ENCODE measurements at places on chromosomes 2 and 18.

- DNase-seq = peak; percentile 70
Observed at GRCh38 chr18:51030537-51031258, 685 bp downstream of the SMAD4 start.

DNA sequence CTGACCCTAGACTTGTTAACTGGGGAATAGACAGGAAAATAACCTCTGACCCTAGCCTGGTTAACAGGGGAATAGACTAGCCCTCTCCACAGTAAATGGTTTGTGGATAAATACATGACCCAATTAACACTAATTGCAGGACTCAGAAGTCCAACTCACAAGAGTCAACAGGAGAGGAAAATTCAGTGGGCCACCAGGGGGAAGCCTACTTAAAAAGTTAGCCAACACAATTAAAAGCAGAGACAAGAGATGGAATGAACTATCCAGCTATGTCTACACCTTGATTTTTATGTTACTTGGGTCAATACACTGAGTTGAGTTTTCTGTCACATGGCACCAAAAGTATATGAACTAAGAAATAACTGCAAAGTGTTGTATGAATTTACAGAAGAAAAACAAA, 158.8 kb upstream of the SLC39A10 start:
- DNase-seq = peak; percentile 81

GRCh38 chr2:15759385-15759784, 167.7 kb downstream of the DDX1 start:
- DNase-seq = no peak

DNA sequence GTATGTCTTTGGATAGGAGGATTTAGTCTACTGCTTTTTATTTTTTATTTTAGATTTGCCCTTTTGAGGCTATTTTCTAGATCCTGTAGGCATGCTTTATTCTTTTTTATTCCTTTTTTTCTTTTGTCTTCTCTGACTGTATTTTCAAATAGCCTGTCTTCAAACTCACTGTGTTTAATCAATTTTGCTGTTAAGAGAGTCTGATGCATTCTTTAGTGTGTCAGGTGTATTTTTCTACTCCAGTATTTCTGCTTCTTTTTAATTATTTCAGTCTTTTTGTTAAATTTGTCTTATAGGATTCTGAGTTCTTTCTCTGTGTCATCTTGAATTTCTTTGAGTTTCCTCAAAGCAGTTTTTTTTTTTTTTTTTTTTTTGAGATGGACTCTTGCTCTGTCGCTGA, 113.5 kb downstream of the NAT8 start:
- DNase-seq = no peak

DNA sequence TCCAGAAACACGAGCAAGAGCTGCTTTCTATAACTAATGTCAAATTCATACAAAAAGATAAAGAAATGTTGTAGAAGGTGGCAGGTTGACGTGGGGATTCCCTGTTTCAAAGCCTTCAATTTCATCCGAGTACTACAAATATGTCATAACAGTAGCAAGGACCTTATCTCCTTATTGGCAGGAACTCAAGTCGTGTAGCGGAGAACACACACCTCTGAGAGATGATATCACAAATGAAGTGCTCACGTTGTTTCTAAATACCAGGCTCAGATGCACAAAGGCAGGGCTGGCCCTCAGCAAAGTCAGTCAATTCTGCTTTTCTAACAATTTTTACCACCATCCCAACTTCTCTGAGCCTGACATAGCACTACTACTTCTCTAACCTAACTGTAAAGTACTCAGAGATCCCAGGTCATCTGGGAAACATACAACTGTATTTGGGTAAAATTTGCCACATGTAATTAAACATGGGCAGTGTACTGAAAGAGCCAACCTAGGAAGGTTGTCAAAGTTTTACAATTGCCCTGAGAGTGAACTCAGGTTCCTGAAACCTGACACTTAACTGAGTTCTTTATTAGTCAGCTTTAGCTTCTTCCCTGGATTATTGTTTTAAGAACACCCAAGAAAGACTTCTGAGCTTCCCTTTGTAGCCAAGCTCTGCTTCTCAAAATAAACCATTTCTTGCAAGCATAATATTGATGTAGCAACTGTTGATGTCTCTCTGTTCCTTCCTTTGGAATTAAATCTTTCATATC, 813.7 kb upstream of the ACVR2A start:
- no peak for DNase-seq

GRCh38 chr18:56517196-56517595, 121.2 kb downstream of the TXNL1 start:
- no peak for DNase-seq

- DNase-seq = no peak
Observed at GRCh38 chr18:49694402-49694801, 118.9 kb downstream of the ACAA2 start.

- no peak for DNase-seq
Observed at GRCh38 chr2:14722904-14723570, 90.5 kb downstream of the LRATD1 start.

- peak; percentile 69 for DNase-seq
Observed at GRCh38 chr2:85704800-85705679, 10.9 kb downstream of the GNLY start.

DNA sequence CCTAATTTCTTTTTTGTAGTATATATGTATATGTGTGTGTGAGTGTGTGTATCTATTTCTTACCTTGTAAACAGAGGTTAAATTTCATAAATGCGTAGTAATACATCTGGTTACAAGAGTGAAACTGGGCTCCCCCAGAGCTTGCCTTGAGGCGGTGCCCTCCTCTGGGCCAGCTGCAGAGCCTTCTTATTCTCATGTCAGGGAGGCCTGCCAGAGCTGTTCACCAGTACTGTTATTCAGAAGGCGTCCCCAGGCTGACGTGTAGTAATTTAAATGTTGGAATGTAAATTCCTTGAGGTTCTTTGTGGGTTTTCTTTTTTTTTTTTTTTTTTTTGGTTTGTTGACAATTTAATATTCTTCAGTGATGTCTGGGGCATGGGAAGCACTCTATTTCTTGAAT, 11.2 kb downstream of the COPS8 start:
- DNase-seq = no peak

GRCh38 chr2:75716406-75716805, 5.7 kb upstream of the GCFC2 start:
- DNase-seq = no peak

DNA sequence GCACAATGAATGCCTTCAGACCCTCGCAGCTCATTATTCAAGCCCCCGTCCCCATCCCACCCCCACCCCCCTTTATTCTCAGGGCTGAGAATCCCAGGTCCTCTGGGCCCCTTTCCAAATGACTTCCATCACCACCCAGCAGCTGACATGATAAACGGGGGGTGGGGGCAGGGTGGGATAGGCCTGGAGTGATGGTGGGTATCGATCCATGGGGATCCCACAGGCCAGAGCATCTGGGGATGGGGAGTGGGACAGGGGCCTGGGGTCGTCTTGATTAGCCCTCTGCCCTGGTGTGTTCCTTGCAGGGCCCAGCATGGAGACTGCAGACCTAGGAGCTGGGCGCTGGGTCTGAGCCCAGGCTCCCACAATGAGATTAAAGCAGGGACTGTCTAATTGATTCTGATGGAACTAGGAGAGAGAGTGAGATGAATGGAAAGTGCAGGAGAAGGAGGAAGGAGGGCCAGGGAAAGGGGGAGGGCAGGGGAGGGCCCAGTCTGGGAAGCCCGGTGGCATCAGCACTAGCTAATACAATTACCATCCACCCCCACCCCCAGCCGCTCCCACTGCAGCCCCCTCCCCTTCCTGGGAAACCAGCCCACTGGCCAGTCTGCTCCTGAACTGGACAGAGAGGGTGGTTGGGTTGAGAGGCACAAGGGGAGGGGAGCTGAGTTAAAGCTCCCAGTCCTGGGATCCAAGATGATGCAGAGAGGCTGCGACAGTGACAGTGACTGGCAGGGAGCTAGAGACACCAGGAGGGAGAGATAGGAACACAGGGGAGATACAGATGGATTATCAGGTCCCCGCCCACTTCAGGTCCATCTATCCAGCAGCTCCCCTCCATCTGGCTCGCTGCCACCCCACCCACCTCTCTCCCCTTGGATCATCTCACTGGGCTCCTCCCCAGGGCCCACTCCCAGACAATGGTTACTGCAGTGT, 13.1 kb upstream of the TNS1 start:
- DNase-seq = no peak

- DNase-seq = no peak
Observed at GRCh38 chr2:208608122-208608835, 201.7 kb downstream of the PTH2R start.

- no peak for DNase-seq
Observed at GRCh38 chr2:181984060-181984459, 1.6 kb upstream of the PPP1R1C start.

Data from CD4-positive, alpha-beta T cell treated with Interleukin-10 for 1 hour (primary cell).